ENCODE measurements at places on chromosomes 3 and 15.

DNA sequence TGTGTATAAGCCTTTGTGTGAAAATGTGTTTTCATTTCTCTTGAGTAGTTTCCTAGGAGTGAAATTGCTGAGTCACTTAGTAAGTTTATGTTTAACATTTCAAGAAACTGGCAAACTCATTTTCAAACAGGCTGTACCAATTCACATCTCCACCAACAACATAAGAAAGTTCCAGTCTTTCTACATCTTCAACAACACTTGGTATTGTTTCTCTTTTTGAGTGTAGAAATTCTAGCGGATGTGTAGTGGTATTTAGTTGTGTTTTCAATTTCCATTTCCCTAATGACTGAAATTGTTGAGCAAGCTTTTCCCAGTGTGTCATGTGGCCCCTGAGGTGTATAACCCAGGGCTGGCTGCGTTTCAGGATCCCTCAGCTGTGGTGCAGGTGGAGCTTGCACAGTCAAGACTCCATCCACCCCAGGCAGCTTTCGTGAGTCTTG is 258.5 kb downstream of the PDCD6IP start:
- DNase-seq, result no peak

DNA sequence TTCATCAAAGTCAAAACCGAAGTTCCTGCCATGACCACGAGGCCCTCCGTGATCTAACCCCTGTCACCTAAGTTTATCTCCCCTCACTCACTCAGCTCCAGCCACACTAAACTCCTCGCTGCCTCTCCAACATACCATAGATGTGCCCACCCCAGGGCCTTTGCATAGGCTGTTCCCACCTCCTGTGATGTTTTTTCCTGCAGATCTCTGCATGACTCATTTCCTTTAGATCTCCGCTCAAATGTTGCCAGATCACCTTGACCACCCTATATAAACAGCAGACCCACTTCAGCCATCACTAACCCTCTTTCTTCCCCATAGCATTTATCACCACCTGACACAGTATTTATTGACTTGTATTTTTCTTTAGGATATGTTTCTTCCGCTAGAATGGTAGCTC is 58.5 kb downstream of the HRH1 start:
- DNase-seq, result no peak

DNA sequence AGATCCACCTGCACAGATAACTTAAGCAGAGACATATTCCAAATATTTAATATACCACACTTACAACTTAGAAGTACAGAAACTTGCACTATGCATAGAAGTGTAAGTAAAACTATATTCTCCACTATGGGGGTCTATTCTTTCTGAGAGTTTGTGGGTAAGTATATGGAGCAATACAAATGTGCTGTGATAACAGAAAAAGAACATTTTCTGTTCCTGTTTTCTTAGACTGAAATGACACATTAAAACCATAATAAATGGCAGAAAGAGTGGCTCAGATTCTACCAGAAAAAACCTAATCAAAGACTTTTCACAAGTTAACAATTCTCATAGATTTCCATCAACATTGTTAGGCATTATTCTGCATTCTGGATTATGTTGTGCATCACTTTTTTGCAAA is 96.6 kb upstream of the WNT7A start:
- no peak for DNase-seq

GRCh38 chr3:176032043-176032442 is 1165.2 kb downstream of the TBL1XR1 start:
- no peak for DNase-seq

DNA sequence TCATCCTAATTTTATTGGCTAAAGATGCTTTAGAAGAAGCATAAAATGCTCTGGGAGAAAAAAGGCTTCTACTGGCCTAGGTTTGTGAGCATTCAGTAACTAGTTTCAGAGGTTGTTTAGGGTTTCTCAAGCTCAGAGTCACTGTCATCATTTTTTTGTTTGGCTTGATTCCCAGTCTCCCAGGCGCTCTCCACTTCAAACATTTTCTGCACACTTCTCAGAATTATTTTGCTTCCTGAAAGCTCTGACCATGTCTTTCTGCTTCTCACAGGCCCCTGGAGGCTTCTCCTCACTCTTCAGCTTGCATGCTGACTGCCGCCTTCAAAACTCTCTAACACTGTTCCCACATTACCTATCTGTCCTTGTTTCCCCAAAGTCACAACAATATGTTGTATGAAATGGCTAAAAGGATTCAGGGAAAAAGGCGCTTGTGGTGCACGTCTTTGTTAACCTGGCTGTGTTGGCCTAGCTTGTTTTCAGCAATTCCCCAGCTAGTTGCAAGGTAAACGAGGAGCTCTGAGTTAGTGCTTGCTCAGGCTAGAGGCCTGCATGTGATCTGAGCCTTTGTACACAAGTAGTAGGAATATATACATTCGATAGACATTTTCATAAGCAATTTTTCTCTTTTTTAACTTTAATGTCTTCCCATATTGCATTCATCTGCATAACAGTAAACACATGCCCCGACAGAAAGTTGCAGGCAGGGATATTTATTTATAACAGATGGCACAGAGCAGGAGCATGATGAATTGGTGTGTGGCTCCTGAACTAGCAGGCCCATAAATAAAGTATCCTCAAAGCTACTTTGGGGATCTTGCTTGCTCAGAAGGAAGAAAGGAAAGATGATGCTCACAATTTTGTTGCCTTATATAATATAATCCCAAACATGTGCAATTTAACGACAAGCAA is 129.2 kb upstream of the DPH6 start:
- DNase-seq, result no peak

DNA sequence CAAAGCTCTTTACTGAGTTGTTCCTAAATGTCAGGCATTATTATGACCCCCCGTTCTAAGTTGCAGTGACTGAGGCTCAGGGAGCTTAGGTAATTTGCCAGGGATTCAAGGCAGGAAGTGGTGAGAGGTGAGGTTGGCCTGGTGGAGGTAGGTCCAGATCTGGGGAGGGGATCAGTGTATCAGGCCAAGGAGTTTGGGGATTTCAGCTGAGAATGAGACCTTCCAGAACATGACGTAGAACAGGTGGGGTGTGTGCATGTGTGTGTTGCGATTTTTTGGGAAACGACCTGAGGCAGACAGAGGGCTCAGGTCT is 41.1 kb upstream of the MRPS22 start:
- no peak for DNase-seq

DNA sequence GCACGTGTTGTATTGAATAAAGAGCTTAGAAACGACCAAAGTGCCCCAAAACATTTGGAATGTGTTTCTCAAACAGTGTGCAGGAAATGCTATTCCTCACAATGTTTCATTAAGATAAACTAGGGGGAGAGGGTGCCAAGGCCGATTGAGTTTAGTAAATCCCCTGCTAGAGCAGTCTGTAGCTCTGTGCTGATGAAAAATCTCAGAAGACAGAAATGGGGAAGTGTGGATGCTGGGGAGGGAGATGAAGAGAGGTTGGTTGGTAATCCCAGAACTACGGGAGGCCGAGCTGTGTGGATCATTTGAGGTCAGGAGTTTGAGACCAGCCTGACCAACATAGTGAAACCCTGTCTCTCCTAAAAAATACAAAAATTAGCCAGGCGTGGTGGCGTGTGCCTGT is 121.2 kb downstream of the FOXB1 start:
- no peak for DNase-seq

GRCh38 chr15:32682569-32682968 is 35.2 kb upstream of the GREM1 start:
- DNase-seq, result no peak

DNA sequence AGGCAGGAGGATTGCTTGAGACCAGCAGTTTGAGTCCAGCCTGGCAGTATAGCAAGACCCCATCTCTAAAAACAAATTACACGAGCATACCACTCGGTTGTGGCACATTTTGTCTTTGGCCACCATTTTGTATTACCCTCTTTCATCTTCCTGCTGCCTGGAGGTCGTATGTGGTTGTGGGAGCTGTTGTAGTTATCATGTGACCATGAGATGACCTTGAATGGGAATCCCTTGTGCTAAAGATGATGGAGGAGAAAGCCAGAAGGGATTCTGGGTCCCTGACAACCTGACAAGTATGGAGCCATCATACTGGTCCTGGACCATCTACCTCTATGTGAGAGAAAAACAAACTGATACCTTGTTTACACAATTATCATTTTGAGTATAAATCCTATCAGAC is 45.2 kb upstream of the BHLHE40 start:
- DNase-seq, result no peak

DNA sequence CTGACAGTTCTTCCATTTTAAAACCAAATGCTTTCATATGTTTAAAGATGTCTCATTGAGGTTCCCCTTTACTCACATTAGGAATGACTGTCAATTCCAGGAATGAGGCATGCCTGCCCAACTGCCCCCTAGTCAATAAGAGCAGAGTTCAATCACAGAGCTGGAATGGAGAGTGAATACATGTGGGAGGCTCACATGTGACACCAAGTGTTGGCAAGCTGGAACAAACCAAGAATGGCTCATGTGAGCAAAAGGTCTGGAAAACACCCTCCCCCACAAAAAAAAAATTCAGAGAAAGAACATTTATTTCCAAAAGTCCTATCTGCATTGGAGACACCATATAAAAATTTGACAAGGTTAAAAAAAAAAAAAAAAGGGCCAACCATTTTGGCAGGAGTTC is 3.7 kb downstream of the PBRM1 start:
- DNase-seq, result no peak

DNA sequence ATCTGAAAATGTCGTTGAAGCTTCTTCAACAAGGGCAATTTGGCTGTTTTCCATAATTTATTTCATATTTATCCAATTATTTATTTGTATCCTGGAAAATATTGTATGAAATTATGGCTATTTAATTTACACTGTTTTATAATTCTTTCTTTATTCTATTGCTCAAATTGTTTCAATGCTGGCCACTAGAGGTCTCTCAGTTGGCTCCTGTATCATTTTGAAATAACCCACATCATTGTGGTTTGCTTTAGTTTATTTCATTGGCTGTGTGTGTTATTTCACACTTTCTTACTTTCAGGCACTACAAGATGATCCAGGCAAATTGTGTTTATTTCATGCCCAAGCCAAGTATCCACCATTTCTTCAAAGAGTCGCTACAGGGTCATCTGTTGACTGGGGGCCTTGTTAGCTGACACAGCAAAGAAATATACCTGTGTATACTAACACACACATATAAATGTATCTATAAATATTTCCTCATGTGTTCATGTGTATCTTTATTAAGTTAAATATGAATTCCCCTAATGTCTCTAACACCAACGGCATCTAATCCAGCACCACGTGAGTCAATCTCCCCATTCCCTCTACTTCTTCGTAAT is 86.2 kb downstream of the NPAP1 start:
- DNase-seq, result no peak

Measured in activated T-cell treated with anti-CD3 and anti-CD28 coated beads, Interleukin-2, amount 50 U/mL, for 24 hours (primary cell).